Activated CD8-positive, alpha-beta memory T cell treated with anti-CD3 and anti-CD28 coated beads, Interleukin-2, amount 50 U/mL, for 48 hours (primary cell): ENCODE measurements at places on chromosomes 11 and 22.

DNA sequence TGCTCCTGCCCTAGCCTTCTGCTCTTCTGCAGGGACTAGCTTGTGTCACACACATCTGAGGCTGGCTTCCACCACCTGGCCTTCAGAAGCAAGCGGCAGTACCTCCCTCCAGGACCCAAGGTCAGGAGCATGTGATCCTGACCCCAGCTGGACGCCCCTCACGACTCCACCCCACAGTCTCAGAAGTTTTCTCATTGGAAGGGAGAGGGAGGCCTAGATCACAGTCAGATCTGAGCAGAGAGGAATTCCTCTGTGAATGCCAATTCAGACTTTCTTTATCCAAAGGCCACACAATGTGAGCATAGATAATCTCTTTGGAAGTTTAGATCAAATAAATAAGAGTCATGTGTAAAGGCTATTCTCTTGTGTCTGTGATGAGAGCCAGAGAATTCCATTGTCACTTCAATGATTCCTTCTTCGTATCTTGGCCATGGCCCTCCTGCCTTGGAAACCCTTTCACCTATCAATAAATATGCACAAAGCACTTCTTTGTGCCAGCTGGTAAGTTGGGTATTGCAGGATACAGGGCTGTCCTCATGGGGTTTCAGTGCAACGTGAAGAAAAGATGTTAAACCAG lies 142.9 kb downstream of the SNX19 start:
- no peak for DNase-seq

- no peak for DNase-seq
These were observed 53.8 kb upstream of the DRD2 start for GRCh38 chr11:113528982-113529381.

DNA sequence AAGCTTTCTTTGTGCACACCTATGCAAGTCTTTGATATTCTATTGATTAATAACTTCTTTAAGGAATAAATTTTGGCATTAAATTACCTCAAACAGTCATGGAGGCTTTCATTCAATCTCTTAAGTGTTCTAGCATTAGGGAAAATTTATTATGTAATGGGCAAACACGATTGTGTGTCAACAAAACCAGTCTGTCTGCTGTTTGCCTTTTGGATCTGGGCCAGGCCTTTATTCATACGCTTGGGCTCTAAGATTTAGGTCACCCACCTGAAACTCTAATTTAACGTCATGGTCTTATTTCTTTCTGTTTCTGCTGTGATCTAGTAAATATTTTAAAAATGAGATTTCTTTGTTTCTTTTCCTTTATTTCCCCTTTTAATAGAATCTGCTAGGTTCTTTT lies 1270.6 kb downstream of the LRRC4C start:
- no peak for DNase-seq

GRCh38 chr22:49655168-49655812 lies 172.4 kb downstream of the BRD1 start:
- DNase-seq: no peak

GRCh38 chr11:107359701-107360100 lies 97.9 kb downstream of the CWF19L2 start:
- DNase-seq: no peak

DNA sequence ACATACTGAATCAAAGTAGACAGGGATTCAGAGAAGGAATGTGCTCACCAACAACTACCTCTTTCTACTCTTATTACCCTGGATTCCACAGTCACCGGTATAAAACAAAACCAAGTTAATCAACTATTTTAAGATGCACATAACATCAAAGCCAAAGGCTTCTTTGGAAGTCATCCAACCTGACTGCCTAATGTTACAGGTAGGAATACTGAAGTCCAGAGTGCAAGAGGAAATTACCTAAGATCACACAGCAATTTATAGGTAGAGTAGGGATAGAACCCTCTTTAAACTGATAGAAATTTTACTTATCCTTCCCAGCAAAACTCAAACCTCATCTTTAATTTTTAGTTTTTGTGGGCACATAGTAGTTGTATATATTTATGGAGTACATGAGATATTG lies 76.3 kb downstream of the PAK1 start:
- DNase-seq: no peak

- no peak for DNase-seq
These were observed 102.4 kb downstream of the RPL27A start for GRCh38 chr11:8784954-8785353.

DNA sequence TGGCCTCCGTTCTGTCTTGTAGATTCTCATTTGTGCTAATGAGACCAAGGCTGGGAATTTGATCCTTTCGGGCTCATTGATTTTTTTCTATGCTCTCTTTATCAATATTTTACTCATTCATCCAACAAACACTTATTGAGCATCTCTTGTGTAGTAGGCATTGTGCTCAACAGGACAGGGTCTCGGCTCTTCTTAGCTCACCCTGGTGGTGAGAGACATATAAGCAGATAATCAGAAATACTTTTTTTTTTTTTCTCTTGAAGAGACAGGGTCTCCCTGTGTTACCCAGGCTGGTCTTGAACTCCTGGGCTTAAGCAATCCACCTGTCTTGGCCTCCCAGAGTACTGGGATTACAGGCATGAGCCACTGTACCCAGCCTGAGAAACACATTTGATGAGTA lies 48.0 kb upstream of the SLC5A1 start:
- no peak for DNase-seq

DNA sequence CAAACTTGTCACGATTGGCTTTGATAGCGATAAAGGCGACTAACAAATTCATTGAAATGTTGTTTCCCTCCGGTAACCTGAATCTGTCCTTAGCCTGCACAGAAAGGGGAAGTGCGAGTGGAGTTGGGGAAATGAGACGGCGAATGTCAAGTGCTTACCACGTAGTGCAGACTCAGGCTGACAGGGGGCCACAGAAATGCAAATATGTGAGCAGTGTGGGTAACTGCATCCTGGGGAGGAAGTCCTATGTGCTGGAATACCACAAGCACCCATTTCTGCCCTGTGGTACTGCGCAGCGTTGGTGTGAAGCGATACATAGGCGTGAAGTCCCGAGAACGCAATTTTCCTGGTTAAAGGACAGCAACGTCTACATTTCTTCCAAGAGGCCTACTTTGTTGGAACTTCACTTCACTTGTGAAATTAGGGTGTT lies 869 bp upstream of the EIF4ENIF1 start:
- peak; percentile 69 for DNase-seq

GRCh38 chr22:21755851-21756284 lies 20.3 kb upstream of the YPEL1 start:
- no peak for DNase-seq

DNA sequence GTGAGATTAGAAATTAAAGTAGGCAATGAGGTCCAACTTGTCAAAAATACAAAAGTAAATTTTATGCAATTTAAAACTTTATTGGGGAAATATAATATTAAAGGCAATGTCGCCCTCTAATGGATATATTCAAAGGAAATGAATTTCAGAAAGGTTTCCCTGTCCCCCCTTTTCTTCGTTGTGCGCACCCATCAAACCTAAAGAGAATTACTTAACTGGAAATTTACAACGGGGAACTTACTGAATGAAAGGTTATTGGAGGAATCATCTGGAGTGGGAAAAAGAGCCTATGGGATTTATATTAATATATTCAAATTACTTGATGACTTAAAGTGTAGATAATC lies 1.7 kb upstream of the ABTB2 start:
- DNase-seq: no peak

DNA sequence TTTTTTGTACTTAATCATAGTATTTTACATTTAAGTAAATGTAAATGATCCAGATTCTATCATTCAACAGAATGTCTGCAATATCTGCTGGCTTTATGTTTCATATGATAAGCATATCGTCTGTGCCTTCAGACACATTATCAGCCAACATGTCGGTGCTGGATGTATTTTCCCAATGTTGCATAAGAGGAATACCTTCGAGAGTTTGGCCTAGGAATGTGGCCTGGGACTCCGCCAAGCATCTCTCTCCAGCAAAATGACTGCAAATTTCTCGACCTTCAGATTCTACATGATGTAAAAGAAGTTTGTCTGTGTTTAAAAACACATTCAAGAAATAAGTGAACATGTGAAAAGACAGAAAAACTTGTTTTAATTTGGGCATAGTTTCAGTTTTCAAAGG lies 6.9 kb downstream of the BDNF start:
- no peak for DNase-seq

DNA sequence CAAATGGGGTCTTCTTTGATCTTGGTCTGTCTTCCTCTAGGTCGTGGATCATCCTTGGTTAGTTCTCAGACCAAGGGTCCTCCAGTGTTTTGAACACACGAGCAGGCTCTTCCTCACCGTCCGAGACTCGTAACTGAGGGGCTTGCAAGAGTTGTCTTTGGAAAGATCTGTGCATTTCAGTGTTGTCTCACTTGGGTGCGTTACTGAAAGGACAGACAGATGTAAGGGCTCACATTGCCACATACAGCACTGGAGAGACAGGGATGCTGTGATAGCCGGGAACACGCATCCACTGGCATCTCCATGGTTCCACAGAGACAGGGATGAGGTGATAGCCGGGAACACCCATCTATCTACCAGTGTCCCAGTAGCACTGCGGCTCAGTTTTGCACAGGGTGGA lies 15.7 kb downstream of the GLB1L2 start:
- DNase-seq: peak; percentile 20

DNA sequence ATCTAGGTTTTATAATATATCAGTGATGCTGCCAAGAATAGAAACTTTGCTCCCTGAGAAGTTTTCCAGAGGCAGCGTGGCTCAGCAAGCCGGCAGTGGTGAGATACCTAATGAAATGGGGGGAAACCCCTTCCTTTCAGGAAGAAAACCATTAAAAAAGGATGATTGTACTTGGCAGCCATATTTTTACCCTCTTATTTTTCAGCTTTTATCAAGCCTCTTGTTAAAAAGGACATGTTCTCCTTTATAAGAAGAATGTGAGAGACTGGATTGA lies 9.0 kb upstream of the ME3 start:
- no peak for DNase-seq
